SK-MEL-5 (cell line): ENCODE measurements at places on chromosomes 3 and 15. TPM values are rescaled to one million over a fixed set of nuclear protein-coding genes. Genes with fewer than 3 reads are reported as not detected.

Gene TEX55
- not detected in 2 replicates for total RNA-seq

Gene SNTN
- total RNA-seq, result not detected in 2 replicates

Gene SLC28A1
- not detected in 2 replicates for total RNA-seq

Gene CGNL1
- total RNA-seq, result 0.24 TPM in 2 replicates

Gene KY
- not detected in 2 replicates for total RNA-seq

Gene ADAMTS7
- total RNA-seq, result 1.3 and 2.0 TPM in 2 replicates
